Hindlimb muscle (tissue), 1 donor: ENCODE measurements at places on chromosomes 7 and 10. TPM values are rescaled to one million over a fixed set of nuclear protein-coding genes. Genes with fewer than 3 reads are reported as not detected.

CYP3A7 gene
- polyA plus RNA-seq = not detected

GBX1 gene
- 2.7 TPM for polyA plus RNA-seq

LRGUK gene
- 1.3 TPM for polyA plus RNA-seq

CFAP70 gene
- polyA plus RNA-seq = 1.9 TPM

GRCh38 chr7:134434701-134435100, 24.2 kb downstream of the AKR1B1 start:
- no peak for DNase-seq

OR9A2 gene
- not detected for polyA plus RNA-seq
